CD4-positive, alpha-beta T cell treated with Interleukin-10 for 1 hour (primary cell): ENCODE measurements at places on chromosomes 1 and 21.

DNA sequence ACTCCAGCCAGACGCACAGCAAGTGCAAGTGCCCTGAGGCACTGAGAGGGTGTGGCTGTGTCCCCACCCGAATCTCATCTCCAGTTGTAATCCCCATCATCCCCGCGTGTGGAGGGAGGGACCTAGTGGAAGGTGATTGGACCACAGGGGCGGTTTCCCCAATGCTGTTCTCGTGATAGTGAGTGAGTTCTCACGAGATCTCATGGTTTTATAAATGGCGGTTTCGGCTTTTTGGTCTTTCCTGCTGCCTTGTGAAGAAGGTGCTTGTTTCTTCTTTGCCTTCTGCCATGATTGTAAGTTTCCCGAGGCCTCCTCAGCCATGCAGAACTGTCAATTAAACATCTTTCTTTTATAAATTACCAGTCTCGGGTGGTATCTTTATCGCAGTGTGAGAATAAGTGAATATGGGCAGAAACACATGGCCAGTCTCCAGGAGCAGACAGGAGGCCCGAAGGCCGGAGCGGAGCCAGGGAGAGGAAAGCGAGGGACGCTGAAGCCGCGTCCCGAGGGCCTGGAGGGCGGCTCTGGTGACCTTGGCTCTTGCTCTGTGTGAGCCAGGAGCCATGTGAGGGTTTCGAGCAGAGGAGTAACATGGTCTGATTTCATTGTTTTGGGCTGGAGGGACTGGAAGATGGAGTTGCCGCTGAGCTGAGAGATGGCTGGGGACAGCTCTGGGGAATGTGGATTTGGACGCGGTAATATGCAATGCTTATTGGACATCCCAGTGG is 76.0 kb upstream of the C1orf174 start:
- DNase-seq, result no peak

DNA sequence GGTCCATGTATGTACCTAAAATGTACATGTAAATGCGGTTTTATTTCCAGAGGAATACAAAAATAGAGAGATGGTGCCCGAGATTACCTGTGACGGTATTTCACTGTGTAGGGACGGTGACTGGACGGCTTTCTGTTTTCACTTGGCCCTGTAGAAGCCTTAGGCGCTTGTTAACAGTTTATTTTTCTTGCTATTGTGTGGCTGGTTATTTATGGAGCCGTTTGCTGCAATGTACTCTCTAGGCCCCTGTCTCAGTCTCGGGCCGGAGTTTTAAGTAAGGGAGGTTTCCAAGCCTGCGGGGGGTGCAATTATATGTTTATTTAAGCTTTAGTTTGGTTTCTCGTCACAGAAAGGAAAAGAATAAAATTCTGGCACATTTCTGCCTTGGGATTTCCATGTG is 413 bp downstream of the EFCAB7 start:
- no peak for DNase-seq

DNA sequence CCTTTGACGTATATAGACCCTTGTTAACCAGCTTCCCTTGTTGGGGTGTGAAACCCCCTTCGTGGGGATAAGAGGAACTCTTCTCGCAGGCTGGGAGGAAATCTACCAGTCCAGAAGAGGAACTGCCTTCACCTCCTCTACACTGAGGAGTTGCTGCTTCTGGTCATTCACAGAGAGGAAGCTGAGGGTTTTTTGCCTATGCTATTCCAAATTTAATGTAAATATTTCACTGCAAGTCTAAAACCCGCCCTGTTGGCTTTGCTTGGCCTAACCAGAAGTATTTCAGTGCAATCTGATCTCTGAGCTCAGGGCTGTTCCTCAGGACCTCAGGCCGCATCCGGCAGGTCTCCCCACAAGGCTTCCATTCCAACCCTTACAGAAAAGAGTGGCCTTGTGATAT is 150.1 kb downstream of the HIVEP3 start:
- DNase-seq, result no peak

DNA sequence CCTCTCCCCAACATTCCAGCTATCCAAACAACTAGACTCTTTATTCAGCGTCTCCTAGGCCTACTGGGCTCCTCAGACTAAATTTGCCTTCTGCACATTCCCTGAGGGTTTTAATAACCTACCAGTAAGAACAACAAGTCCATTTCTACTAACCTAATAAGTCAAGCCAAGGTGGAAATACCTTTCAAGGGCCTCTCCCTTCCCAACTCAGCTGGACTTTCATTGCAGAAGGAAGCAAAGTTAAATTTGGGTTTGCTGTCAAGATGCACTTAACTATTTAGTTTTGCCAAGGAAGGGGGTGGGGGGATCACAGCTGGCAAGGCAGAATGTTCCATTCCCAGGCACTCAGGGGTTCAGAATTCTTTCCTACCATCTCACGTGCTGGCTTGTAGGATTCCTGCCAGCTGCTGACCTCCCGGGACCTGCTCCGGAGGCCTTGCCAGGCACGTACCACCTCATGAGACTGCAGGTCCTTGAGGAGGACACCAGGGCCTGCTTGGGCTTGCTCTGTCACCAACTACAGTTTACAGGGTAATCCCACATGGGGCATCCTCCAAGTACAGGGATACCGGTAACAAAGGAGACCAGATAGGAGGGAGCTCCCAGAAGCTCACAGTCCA is 29.8 kb downstream of the SLC30A1 start:
- DNase-seq, result no peak

DNA sequence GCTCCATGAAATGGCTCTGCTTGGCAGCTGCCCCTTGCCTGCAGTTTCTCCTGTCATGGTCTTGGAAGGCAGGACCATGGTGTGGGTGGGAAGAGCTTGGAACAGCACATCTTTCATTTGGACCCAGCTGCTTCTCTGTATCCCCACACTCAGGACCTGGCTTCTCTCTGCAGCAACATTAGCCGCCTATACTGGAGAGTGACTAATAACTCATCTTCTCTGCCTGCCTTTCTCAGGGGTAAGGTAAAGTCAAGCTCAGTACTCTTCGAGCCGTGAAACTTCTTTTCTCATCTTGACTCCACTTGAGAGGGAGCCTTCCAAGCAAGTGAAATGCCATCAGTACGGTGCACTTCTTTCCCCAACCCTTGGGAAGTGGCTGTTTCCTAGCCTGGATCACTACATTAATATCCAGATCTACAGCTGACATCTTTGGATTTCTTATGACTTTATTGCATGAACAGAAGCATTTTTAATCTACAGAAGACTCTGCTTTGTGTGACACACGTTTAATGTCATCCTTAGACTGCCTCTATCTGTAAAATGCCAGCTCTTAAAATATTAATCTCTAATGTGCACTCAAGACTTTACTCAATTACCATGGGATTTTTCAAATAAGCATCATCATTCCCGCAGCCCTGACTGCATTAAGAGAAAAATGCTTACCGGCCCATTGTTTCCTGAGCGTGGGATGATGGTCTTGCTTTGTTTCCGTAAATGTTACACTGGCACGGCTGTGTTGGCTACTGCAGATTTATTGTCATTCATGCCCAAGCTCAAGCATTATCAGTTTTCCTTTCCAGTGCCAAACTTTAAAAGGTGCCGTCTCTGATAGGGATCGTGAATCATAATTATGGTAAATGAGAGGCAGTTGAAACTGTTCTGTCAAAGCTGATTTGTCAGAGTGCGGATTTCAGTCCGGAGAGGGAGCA is 242.9 kb downstream of the HHAT start:
- no peak for DNase-seq

- no peak for DNase-seq
Measured at GRCh38 chr1:51945591-51945990, 44.9 kb downstream of the RAB3B start.

DNA sequence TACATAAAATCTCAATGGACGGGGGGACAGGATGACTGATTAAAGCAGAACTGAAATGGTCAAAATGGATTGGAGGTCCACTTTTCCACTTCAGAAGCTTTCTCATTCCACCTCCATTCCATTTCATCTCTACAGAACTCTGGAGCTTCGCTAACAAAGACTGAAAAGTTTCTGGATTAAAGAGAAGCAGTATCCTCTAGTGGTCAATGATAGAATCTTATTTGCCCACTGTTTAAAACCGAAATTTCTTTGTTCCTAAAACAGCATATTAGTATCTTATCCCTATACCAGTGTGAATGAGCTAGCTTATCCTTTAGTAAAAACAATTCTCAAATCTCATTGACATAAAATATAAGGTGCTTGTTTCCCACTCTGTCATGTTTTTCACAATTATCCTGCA is 890.6 kb downstream of the KCNT2 start:
- no peak for DNase-seq

GRCh38 chr1:59143133-59143487 is 153.8 kb upstream of the FGGY start:
- DNase-seq, result no peak

- DNase-seq, result no peak
Measured at GRCh38 chr1:169494343-169494742, 8.6 kb upstream of the SLC19A2 start.

GRCh38 chr1:19622204-19622603 is 21.9 kb upstream of the NBL1 start:
- DNase-seq, result no peak

DNA sequence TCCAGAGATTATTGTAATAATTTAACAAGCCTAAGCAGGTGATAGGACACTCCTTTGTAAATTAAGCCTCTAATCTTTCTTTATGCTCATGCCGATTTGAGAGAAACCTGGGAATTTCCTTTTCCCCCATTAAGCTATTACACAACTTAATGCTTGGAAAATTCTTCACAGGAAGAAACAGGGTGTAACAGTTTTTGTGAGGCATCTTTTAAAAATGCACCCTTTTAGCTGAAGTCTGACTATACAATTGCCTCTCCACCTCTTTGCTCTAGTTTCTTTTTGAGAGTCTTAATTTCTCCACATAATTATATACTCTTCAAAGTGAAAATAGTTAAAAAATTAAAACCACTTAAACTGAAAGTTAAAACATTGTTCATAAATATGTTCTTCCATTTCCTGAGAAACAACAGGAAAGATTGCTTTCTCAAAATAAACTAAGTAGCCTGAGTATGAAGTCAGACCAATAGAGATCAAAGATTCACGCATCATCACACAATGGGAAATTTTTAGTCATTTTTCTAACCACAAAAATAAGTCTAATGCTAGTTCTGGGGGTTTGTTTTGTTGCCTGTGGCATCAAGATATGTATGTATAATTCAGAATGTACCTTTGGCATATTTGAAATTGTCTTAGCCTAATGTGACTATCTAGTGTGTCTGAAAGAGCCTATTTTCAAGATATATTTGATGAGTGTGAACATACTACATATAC is 34.7 kb downstream of the LRRC8D start:
- DNase-seq, result peak; percentile 72

DNA sequence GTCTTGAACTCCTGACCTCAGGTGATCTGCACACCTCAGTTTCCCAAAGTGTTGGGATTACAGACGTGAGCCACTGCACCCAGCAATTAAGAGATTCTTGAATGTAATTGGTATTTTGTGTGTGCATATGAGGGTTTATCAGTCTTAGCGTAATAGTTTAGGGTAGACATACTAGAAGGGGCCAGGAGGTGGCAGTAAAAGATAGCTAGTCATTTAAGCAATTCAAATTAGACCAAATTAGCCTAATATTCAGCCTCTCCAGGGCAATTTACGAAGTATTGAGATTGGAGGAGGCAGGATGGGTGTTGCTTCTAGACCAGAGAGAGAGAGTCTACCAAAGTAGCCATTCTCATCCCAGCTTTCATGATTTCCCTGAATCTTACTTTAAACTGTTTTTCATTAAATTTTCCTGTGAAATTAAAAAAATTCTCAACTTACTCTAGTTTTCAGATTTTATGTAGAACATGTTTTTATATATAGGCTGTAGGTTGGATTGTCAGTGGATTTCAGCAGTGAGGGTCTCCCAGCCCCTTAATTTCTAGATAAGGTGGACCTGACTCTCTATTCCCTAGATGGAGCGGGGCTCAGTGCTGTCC is 119.7 kb downstream of the HHAT start:
- peak; percentile 41 for DNase-seq

DNA sequence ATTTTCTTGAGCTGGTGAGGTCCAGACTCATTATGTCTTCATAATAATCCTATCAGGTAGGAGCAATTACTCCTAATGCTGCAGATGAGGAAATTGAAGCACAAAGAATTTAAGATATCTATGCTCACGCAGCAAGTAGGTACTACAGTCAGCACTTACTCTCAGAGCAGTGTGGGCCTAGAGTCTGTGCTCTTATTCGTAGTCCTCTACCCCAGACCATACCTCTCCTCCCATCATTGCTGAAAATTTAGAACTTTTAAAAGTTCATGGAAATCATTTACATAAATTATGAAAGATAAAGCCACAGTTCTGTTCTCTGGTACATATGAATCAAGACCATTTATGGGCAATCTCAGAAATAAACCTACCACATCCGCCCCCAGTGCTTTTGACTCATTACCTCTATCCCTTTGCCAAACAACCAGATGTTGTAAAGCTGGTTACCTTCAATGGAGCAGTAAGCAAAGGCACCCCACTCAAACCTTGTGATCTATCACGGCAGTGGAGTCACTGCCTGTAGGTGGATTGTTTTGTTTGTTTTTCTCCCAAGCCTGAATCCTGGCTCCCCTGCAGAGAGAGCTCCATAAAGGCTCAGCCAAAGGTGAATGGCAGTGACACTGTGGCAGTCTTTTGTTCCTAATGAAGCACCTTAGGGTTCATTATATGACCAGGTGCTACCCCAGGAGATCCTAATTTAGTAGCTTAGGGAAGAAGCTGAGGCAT is 20.9 kb upstream of the MAN1A2 start:
- DNase-seq, result peak; percentile 22

DNA sequence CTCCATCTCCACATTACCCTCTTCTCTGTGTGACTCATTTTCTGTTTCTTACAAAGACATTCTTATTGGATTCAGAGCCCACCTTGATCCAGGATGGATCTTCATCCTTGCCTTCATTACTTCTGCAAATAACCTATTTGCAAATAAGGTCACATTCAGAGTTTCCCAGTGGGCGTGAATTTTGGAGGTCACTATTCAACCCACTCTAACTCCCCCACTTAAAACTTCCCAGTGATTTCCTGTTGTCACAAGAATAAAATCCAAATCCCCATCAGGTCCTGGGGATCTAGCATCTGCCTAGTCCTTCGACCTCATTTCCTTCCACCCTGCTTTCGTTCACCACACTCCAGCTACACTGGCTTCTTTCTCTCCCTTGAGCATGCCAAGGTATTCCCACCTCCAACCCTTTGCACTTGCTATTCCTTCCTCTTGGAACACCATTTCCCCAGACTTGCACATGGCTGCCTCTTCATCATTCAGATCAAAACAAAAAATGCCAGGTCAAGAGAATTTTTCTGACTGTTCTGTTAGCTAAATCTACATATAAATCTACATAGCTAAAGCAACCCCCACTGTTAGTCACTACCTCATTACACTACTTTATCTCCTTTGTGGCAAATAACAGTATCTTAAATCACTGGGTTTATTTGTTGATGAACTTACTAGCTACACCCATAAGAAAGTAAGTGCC is 187.2 kb downstream of the TOMM20 start:
- DNase-seq, result no peak
